ENCODE measurements at places on chromosomes 6 and 20.

DNA sequence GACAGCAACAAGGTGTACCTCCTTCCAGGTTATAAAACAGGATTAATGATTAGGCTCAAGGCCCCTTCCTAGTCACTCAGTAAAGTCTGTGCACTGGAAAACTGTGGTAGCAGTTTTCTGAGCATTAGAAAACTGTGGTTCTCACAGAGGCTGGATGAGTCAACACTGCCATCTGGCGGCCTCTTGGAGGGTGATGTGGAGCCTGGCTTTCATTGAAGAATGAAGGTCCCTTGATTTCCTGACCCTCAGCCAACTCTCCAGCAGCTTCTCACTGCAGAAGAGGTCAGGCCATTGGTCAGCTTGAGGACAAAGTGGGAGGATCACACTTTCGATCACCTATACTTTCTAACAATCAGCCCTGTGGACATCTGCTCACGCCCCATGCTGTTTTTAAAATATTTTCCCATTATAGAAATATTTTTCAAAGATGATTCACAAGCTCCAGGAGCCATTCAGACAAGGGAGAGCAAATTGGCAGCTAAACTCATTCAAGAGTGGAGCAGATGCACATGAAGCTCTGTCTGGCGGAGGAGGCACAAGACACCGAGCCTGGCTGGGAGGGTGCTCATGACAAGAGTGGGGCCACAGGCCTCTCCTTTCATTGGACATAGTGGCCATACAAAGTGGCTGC lies 23.2 kb downstream of the PSMB1 start:
- no peaks in the 10 kb centered on the region for H3K27me3 ChIP-seq
- DNase-seq = peak; percentile 69
- H3K27ac ChIP-seq = no peak overlapping the region
- H3K4me3 ChIP-seq = no peak overlapping the region

DNA sequence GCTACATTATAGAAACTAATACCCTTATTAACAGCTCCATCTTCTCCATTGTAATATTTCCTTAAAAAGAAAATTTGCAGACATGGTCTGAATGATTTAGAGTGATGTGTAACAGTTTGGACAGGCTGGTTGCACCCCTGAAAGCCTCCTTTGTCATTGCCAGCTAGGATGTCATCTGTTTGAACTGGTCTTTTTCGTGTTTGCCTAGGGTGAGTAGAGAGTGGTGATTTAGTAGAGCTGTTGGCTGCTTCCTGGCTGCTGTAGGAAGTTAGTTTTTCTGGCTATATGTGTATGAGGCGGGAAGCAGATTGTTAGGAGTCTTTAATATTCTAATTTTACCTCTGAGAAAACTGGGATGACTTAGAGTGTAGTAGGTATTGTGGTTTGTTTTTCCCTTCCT lies 101.1 kb downstream of the ZFAND3 start:
- H3K4me3 ChIP-seq = no peak overlapping the region
- peaks cover 32% of the 10 kb centered on the region for H3K4me1 ChIP-seq
- peak overlapping the region; percentile 28 for H3K27ac ChIP-seq
- DNase-seq = peak; percentile 90

DNA sequence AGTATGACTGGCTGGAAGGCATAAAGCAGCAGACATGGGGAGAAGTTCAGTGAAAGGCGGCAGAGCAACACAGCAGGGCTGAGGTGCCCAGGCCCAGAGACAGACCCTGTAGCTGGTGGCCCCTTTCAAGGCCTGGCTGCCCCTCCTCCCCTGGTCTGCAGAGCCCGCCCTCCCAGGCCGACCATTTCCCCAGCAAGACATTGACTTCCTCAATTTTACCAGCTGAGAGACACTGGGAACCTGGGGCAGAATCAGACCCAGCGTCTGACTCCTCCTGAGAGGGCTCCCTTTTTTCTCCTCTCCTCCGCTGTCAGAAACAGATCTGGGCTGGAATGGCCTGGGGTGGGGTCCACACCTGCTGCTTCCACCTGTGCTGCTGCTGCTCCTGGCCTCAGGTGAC lies at the start of gene TREML4:
TREML4 (plus strand) TSS at position 254 of the 400 bp plus-strand sequence; CDS start at position 333, 79 bp downstream.
- no peak within 1 kb of the TSS for H3K27ac ChIP-seq
- no peaks in the 10 kb centered on the region for H3K36me3 ChIP-seq
- no peak within 1 kb of the TSS for H3K4me3 ChIP-seq
- peaks cover 20% of the 10 kb centered on the region for H3K27me3 ChIP-seq
- no peaks in the 10 kb centered on the region for H3K4me1 ChIP-seq

- H3K4me1 ChIP-seq = no peaks in the 10 kb centered on the region
- no peaks in the 10 kb centered on the region for H3K27me3 ChIP-seq
- H3K4me3 ChIP-seq = no peak overlapping the region
- no peak for DNase-seq
- peaks cover 58% of the 10 kb centered on the region for H3K36me3 ChIP-seq
- H3K27ac ChIP-seq = no peak overlapping the region
Observed at GRCh38 chr20:34096699-34097444, 15.2 kb downstream of the EIF2S2 start.

- H3K4me3 ChIP-seq = no peak overlapping the region
- H3K36me3 ChIP-seq = peaks cover 27% of the 10 kb centered on the region
- H3K4me1 ChIP-seq = peaks cover 47% of the 10 kb centered on the region
- H3K27ac ChIP-seq = no peak overlapping the region
- peaks cover 7% of the 10 kb centered on the region for H3K27me3 ChIP-seq
- DNase-seq = peak; percentile 76
Observed at GRCh38 chr6:43506667-43507471, 3.3 kb downstream of the LRRC73 start.

Data from HepG2 (cell line).